ENCODE measurements at places on chromosomes 6 and 20. TPM values are rescaled to one million over a fixed set of nuclear protein-coding genes. Genes with fewer than 3 reads are reported as not detected.

Gene MATN4
- total RNA-seq: not detected

- DNase-seq: no peak
These were observed 131.6 kb downstream of the DLL1 start for GRCh38 chr6:170159022-170159965.

Gene CALHM4
- total RNA-seq: not detected

- no peak for DNase-seq
These were observed 399.5 kb downstream of the PHF3 start for GRCh38 chr6:64034910-64035655.

Gene CAGE1
- not detected for total RNA-seq

Gene TFAP2D
- total RNA-seq: not detected

DNA sequence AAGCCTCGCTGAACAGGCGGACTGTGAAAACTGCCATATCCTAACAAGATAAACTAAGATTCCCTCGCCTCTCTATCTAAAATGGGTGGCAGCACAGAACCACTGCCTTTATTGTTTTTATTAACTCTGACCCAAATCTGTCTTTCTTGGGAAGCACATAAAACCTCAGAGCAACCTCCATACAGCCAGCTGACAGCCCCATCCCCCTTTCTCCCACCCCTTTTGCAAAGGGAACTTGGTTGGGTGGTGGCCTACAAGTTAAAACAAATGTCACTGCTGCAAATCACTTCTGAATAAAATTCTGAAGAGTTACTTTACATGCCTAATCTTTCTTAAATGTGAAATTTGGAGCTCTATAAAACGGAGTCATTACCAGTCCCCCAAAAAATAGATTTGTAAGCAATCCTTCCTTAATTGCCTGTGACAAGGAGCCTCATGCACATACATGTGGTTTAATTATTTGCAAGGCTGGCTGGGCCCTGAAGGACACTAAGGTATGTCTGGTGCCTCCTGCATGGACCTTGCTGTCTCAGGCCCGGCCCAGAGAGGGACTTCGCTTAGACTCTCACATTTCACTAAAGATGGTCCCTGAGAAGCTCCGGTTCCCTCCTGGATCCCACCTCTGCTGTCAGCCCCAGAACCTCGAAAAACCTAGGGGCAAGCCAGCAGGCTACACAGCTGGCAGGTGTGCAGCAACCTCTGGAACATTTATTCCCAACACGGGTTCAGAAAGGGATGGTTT lies 21.7 kb downstream of the PXDC1 start:
- no peak for DNase-seq

DNA sequence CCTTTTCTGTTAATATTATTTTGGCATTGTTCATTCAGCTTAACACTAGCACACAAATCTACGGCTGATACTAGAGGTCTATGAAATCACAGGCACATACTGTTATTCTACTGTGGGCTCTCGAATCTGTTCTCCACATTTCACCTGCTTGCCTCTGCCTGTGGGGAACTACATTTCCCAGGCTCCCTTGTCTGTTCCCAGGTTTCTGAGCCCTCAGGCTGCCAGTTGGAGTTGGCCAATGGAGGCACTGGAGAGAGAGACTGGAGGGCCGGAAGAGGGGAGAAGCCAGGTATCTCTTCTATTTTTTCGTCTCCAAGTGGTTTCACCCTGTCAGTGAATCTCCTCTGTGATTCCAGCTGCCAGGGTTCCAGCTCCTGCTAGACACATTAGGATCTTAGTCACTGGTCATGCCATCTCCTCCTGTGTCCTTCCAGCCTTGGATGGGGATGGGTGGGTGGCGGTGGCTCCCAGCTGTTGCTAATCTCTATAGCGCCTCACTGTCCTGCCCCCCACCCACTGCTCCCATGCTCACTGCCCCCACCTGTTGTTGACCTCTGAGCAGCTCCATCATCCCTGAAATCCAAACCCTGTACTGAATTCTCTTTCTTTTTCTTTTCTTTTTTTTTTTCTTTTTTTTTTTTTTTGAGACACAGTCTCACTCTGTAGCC lies 188.2 kb downstream of the LRFN2 start:
- no peak for DNase-seq

- DNase-seq: no peak
These were observed 148.1 kb downstream of the CEBPB start for GRCh38 chr20:50338479-50339391.

DNA sequence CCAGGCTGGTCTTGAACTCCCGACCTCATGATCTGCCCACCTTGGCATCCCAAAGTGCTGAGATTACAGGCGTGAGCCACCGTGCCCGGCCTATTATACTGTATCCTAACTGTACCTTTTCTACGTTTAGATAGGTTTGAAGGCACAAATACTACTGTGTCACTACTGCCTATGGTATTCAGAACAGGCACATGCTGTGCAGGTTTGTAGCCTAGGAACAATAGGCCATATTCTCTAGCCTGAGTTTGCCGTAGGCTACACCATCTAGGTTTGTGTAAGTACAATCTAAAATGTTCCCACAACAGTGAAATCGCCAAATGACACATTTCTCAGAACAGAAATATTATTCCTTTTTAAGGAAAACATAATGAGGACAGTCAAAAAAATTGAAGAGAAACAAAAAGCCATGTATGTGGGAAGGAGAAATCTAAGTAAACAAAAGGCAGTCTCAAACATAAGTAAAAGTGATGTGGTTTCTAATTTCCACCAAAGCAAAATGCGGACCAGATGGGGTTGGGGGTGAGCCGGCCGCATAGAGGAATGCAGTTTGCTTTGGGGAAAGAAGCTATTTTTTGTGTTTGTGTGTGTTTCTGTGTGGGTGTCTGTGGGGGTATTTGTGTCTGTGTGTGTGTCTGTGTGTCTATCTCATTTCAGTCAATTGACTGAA lies 192.6 kb upstream of the SALL4 start:
- DNase-seq: no peak

Gene CD24
- total RNA-seq: 5.9 TPM

Gene ARG1
- 1.9 TPM for total RNA-seq

DNA sequence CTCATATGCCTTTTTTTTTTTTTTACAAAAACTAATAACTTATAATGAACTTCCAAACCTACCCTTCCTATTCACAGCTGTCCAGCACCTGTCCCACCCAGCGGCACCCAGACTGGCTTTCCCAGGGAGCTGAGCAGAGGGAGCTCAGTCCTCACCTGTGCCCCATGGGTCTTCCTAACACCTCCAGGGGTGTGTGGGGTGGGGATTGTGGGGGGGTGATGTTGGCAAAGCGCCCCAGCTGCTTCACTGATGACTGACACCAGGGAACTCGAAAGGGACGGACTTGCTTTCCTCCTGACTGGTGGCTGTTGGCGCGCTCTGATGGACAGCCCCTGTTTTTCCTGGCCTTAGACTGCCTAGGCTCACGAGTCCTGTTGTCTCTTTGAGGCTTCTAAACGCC lies 14.2 kb upstream of the SYNJ2 start:
- DNase-seq: no peak

Gene TCF15
- 10.7 TPM for total RNA-seq

- no peak for DNase-seq
These were observed 588.2 kb upstream of the NRSN1 start for GRCh38 chr6:23537828-23538227.

Gene HRH3
- not detected for total RNA-seq

Gene COX7A2
- 180 TPM for total RNA-seq

DNA sequence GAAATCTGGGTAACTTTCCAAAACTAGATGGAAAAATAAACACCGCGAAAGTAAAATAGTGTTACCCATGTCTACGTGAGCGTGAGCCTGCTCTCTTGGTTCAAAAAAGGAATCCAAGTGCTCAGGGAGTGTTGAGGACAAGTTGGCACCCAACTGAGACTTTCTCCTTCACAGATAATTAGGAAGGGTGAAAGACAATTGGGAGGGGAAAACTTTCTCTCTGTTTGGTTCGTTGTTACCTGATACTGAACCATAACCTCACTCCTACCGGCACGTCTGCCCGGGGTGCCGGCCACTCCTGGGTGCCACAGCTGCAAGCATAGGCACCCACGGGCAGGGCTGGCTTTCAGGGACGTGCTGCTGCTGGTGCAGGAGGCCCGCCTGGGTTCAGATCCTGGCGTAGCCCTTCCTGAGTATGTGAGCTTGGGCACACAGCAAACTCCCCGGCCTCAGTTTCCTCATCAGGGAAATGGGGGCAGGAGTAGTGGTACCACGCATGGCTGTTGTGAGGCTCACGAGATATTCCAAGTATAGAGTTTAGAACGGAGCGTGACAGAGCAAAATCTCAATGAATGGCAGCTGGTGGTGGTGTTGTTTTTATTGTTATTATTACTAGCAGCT lies 38.2 kb upstream of the PMEPA1 start:
- no peak for DNase-seq

Gene DACT2
- not detected for total RNA-seq

GRCh38 chr6:62904687-62905086 lies 306.6 kb upstream of the FKBP1C start:
- DNase-seq: no peak

Gene TTLL9
- total RNA-seq: not detected

DNA sequence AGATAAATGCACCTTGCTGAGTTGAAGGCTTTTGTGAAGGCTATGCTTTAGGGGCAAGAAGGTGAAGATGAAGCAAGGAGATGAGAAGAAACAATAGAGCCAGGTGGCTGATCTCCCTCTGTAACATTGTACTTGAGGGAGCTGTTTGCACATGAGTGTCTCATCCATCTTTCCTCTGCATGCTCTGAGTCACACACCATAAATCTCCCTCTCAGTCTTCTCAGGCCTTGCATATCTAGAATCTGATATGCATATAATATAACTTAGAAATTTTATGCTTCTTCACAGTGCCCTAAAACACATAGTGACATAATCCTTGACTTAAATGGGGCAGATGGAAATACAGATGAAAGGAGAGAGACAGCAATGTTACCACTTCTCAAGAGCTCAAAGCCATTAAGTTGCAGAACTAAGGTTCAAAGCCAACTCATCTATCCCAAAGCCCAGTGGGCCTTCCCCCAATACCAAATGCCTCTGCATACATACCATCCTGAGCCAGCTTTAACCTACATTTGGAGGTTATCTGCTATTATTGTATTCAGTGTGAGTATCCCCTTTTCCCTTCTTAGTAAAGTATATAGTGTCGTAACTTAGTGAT lies 62.4 kb upstream of the STXBP5 start:
- no peak for DNase-seq

Gene SLC22A3
- 75.4 TPM for total RNA-seq

DNA sequence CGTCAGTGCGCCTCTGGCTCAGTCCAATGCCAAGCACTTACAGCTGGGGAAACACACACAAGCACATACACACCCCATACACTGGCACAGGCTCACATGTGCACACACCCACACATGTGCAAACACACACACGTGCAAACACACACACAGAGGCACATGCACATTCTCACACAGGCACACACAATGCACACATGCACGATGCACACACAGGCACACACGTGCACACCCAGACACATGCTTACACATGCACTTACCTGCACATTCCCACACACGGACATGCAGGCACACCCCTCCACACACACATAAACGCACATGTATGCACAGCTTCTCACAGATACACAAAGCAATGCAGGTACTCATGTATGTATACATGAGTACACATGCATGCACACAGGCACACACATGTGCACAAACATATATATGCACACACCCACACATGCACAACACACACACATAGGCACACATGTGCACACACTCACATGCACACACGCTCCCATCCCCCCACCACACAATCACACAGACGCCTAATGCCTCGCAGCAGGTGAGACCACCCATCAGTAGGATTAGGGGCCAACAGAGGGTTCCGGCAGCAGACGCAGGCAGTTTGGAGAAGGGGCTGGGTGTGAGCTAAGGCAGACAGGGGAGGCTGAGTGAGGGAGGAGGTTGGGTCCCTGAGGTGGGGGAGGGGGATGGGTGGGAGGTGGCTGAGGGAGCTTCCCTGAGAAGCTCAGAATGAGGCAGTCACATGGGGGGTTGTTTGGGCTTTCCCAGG lies 71.2 kb upstream of the SLCO4A1 start:
- DNase-seq: no peak

GRCh38 chr6:169783401-169783800 lies 32.0 kb downstream of the ERMARD start:
- DNase-seq: no peak

Data from gastrocnemius medialis (tissue), 4 donors.